Activated CD8-positive, alpha-beta memory T cell treated with anti-CD3 and anti-CD28 coated beads, Interleukin-2, amount 10 ng/mL, durations not matched to agents 7 days and 5 days (primary cell): ENCODE measurements at places on chromosomes 4 and X.

DNA sequence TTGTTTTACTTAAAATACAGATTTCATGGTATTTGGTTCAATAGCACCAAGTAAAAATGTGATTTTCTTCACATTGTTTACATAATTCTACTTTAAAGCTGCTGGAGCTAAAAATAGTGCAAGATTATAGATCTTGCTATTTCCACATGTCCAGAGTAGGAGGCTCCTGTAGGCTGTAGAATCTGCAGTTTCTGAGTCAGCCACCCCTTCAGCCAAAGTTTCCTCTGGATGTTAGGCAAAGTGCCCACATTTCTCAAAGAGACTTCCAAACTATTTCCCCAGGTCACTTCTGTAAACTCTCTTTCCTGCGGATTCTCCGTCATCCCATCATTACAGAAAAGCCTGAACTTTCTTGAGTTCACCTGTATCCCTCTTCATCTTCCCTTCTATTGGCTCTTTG, 342.5 kb upstream of the FSTL5 start:
- no peaks in the 10 kb centered on the region for H3K27me3 ChIP-seq
- H3K4me1 ChIP-seq: no peaks in the 10 kb centered on the region
- H3K27ac ChIP-seq: no peak overlapping the region
- H3K4me3 ChIP-seq: no peak overlapping the region
- no peaks in the 10 kb centered on the region for H3K36me3 ChIP-seq

DNA sequence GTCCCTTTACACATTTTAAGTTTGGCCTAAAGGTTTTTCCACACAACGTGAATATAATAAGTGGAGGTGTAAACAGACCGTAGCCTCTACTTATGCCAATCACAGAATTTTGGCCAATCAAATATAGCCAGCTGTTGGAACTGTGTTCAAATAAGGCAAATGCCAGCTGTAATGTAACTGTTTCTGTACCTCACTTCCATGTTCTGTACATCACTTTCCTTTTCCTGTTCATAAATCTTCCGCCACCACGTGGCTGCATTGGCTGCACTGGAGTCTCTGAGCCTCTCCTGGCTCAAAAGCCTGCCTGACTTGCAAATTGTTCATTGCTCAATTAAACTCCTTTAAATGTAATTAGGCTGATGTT, 105.1 kb upstream of the SMIM31 start:
- no peak overlapping the region for H3K27ac ChIP-seq
- H3K4me3 ChIP-seq: no peak overlapping the region
- H3K4me1 ChIP-seq: no peaks in the 10 kb centered on the region
- H3K27me3 ChIP-seq: no peaks in the 10 kb centered on the region
- H3K36me3 ChIP-seq: no peaks in the 10 kb centered on the region

GRCh38 chr4:4791299-4792111, 68.0 kb upstream of the MSX1 start:
- H3K27ac ChIP-seq: no peak overlapping the region
- no peaks in the 10 kb centered on the region for H3K27me3 ChIP-seq
- no peak for DNase-seq
- peaks cover 7% of the 10 kb centered on the region for H3K36me3 ChIP-seq

GRCh38 chr4:89398644-89399043, 91.0 kb upstream of the GPRIN3 start:
- H3K4me1 ChIP-seq: no peaks in the 10 kb centered on the region
- H3K36me3 ChIP-seq: no peaks in the 10 kb centered on the region
- H3K4me3 ChIP-seq: no peak overlapping the region
- H3K27ac ChIP-seq: no peak overlapping the region
- no peak for DNase-seq

- H3K4me3 ChIP-seq: no peak overlapping the region
- H3K36me3 ChIP-seq: peaks cover 10% of the 10 kb centered on the region
- no peak for DNase-seq
- H3K27me3 ChIP-seq: no peaks in the 10 kb centered on the region
- no peak overlapping the region for H3K27ac ChIP-seq
These were observed 6.7 kb downstream of the BBS12 start for GRCh38 chr4:122739174-122739573.

GRCh38 chr4:146647615-146648460, 9.1 kb downstream of the POU4F2 start:
- H3K36me3 ChIP-seq: peaks cover 1% of the 10 kb centered on the region
- no peaks in the 10 kb centered on the region for H3K4me1 ChIP-seq
- peaks cover 93% of the 10 kb centered on the region for H3K27me3 ChIP-seq
- H3K27ac ChIP-seq: no peak overlapping the region

GRCh38 chr4:7511525-7511924, 76.8 kb upstream of the PSAPL1 start:
- H3K36me3 ChIP-seq: no peaks in the 10 kb centered on the region
- peaks cover 4% of the 10 kb centered on the region for H3K4me1 ChIP-seq
- DNase-seq: no peak
- H3K4me3 ChIP-seq: no peak overlapping the region
- H3K27me3 ChIP-seq: peaks cover 37% of the 10 kb centered on the region

- H3K4me3 ChIP-seq: no peak overlapping the region
- H3K27me3 ChIP-seq: peaks cover 6% of the 10 kb centered on the region
- peaks cover 22% of the 10 kb centered on the region for H3K4me1 ChIP-seq
- no peak overlapping the region for H3K27ac ChIP-seq
- DNase-seq: no peak
- peaks cover 1% of the 10 kb centered on the region for H3K36me3 ChIP-seq
These were observed 53.8 kb upstream of the LSM6 start for GRCh38 chr4:146121757-146122156.

DNA sequence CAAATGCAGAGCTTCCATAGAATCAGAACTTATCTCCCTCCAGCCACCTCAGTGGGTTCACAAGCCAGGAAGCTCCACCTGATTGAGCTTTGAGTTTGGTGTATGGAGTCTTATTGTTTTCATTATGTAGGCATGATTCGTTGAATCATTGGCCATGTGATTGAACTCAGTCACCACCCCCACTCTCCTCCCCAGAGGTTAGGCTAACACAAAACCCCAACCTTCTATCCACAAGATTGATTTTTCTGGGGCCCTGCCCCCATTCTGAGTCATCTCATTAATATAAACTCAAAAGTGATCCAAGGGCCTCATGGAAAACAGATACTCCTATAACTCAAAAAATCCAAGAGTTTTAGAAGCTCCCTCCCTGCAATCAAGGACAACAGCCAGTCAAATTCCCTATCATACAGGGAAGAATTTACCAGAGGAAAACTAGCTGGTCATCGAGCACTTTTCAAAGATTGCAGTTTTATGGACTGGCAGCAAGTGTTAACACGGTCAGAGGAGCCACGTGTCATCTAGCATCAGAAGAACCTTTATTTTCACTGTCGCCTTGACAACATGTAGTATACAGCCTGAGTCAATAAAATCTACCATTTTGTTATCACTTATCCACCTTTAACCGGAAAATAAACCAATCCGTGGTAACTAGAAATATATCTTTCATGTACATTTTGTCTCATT, 35.9 kb upstream of the GUCY1B1 start:
- no peak overlapping the region for H3K4me3 ChIP-seq
- H3K27ac ChIP-seq: no peak overlapping the region
- H3K36me3 ChIP-seq: no peaks in the 10 kb centered on the region

GRCh38 chr4:152244659-152245058, 291.2 kb downstream of the FBXW7 start:
- H3K27me3 ChIP-seq: peaks cover 15% of the 10 kb centered on the region
- H3K36me3 ChIP-seq: no peaks in the 10 kb centered on the region
- peaks cover 10% of the 10 kb centered on the region for H3K4me1 ChIP-seq
- no peak overlapping the region for H3K27ac ChIP-seq
- H3K4me3 ChIP-seq: no peak overlapping the region

DNA sequence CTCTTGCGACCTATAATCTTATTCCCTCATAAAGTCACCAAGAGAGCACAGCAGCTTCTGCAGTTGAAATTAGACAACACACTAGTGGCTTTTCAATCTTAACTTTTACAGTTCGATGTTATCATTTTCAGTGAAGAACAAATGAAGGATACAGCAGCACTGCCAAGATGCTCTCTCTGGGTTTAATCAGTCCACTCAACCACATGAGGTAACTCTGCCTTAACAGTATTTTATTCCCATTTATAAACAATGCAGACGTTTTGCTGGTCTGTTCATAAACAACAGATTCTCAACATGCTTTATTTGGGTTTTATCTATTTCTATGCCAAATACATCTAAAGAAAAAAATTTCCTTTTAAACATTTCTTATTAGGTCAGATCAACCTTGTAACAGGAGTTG, 646.0 kb upstream of the FAM241A start:
- H3K4me3 ChIP-seq: no peak overlapping the region
- no peak for DNase-seq
- no peaks in the 10 kb centered on the region for H3K36me3 ChIP-seq

DNA sequence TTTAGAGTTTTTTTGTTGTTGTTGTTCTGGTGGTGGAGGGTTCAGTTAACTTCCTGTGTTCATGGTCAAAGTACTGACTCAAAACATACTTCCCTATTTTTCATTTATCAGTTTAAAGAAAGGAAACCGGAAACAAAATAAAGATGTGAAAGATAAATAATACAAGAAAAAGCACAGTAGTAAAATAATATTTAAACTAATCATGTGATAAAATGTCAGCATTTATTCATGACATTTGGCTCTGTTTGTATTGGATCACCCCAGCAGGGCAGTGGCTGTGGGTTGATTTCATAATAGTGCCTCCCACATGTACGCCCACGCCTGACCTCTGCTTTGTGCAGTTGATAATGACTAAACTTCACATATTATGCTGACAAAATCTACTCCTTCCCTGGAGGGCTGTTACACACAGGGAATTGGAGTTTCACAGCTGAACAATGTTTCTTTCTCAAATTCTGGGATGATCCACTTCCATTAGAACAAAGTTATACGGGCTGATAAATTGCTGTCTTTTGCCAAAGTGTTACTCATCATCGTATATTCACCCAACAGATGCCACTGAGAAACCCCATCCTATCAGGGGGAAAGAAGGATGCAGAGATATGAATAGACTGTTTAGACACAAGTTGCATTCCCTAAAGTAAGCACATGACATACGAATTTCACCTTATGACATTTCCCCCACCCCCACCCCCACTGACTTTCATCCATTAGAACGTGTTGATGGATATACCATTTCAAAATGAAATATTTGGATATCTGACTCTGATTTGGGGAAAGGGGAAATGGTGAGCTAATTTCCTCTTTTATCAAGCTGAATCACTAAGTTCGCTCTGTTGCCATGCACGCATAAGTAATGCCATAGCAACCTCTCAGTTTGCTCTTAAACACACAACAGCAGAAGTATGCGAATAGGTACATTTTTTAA, 48.3 kb downstream of the AMELX start:
- DNase-seq: no peak
- H3K4me1 ChIP-seq: peaks cover 3% of the 10 kb centered on the region
- no peak overlapping the region for H3K4me3 ChIP-seq
- no peaks in the 10 kb centered on the region for H3K27me3 ChIP-seq
- no peaks in the 10 kb centered on the region for H3K36me3 ChIP-seq
- H3K27ac ChIP-seq: no peak overlapping the region
